ENCODE measurements at places on chromosomes 2 and 18. TPM values are rescaled to one million over a fixed set of nuclear protein-coding genes. Genes with fewer than 3 reads are reported as not detected.

GRCh38 chr18:38571651-38572050 lies 1006.1 kb upstream of the CELF4 start:
- no peak for DNase-seq

GRCh38 chr2:111099402-111099801 lies 21.3 kb upstream of the BCL2L11 start:
- DNase-seq, result no peak

ERMN gene
- 1.1 TPM for total RNA-seq

- no peak for DNase-seq
Measured at GRCh38 chr18:50199921-50200320, 5.0 kb upstream of the MYO5B start.

- no peak for DNase-seq
Measured at GRCh38 chr2:76120176-76120575, 409.5 kb upstream of the GCFC2 start.

SCG2 gene
- 0.30 TPM for total RNA-seq

AKAIN1 gene
- total RNA-seq, result not detected

DNA sequence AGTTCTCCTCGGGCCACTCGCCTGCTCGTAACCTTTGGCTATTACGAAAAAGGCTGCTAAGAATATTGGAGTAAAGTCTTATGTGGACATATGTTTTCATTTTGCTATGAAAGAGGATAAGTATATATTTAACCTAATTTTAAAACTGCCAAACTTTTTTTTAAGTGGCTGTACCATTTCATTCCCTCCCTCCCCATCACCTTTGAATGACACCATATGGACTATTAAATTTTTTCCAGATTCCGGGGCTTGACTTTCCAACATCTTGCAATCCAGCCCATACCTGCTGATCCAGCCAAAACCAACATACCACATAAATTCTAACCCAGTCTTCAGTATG lies 31.5 kb downstream of the REEP1 start:
- DNase-seq, result no peak

LRATD1 gene
- total RNA-seq, result 2.4 TPM

ELOA2 gene
- total RNA-seq, result not detected

ST6GAL2 gene
- not detected for total RNA-seq

DNA sequence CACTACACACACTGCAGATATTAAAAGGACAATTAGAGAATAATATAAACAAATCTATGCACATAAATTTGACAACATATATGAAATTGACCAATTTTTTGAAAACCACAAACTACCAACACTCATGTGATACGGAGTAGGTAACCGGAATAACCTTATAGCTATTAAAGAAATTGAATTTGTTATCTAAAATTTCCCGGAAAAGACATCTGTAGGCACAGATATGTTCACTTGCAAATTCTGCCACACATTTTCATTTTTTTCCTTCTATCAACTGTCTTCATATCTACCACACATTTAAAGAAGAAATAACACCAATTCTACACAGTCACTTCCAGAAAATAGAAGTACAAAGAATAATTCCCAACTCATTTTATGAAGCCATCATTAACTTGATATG lies 22.4 kb downstream of the NLRC4 start:
- no peak for DNase-seq

- no peak for DNase-seq
Measured at GRCh38 chr2:222108497-222108896, 190.3 kb downstream of the PAX3 start.

All from tibial nerve (tissue), 4 donors.